ENCODE measurements at places on chromosomes 3 and 15. TPM values are rescaled to one million over a fixed set of nuclear protein-coding genes. Genes with fewer than 3 reads are reported as not detected.
A peak's percentile ranks its signal among the peaks of the same experiment; 100 is the strongest.

Gene FANCD2OS
- not detected for total RNA-seq

Gene FBXW12
- total RNA-seq, result not detected

GRCh38 chr3:115004201-115005140 lies 142.6 kb downstream of the ZBTB20 start:
- no peaks in the 10 kb centered on the region for H3K4me1 ChIP-seq
- no peak overlapping the region for H3K4me3 ChIP-seq
- no peak for DNase-seq
- no peaks in the 10 kb centered on the region for H3K27me3 ChIP-seq
- H3K27ac ChIP-seq, result no peak overlapping the region
- peaks cover 8% of the 10 kb centered on the region for H3K36me3 ChIP-seq

DNA sequence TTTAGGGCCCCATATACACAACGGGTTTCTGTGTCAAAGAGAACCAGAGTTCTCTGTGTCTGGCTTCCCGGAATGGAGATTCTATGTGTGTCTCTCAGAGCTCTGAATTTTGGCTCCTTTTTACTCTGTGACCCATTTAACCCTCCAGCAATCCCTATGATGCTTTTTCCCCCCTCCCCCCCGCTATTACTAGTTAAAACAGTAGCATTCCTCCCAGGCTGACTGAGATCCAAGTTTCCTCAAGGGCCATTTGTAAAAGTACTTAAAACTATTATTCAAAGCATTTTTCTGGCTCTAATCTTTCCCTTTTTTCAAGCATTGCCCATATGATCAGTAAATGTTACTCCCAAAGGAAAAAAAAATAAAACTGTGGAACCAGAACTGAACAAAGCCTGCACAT lies 6.6 kb upstream of the STAC start:
- H3K27me3 ChIP-seq, result no peaks in the 10 kb centered on the region
- DNase-seq, result no peak
- H3K4me1 ChIP-seq, result no peaks in the 10 kb centered on the region
- no peak overlapping the region for H3K4me3 ChIP-seq
- no peak overlapping the region for H3K27ac ChIP-seq

DNA sequence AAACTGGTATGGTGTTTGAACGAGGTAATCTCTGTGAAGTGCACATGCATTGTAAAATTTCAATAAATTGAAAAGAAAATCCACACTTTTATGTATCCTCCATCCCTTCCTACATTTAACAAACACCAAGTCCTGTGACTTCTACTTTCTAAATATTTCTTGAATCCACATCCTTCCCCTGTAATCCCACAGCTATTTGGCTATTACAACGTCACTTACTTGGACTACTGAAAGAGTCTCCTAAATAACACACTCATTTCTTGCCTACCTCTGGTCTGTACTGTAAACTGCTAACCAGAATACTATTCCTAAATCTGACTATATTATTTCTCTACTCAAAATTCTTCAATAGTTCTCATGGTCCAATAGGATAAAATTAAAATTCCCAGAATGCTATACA lies 176.1 kb downstream of the NEK10 start:
- DNase-seq, result no peak
- no peak overlapping the region for H3K27ac ChIP-seq
- H3K36me3 ChIP-seq, result no peaks in the 10 kb centered on the region
- H3K27me3 ChIP-seq, result no peaks in the 10 kb centered on the region
- no peak overlapping the region for H3K4me3 ChIP-seq

DNA sequence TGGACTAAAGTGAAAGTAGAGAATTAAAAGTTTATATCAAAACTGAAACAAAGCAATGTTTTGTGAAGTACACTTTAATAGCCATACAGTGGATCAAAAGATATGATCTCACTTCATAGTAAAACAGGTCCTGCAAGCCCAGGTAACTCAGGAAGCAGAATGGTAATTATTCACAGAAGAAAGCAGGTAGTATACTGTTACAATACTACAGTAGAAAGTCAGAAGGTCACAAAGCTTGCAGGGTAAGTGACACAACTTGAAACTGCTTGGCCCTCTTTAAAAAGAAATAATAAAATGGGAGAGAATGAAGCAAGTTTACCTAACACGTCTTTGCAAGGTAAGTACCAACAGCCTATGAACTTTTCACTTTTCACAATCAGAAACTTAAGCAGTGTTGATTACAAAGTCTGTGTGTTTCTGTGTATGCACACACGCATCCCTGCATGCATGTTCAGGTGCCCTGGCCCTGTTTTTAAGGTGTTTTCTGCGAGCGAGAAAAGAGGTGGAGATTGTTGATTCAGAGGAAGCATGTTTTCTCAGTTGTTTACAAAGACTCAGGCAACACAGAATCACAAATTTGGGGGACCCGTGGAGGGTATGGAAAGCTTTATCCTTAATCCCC lies at the start of gene NAALADL2:
Gene NAALADL2, plus strand, starts transcription at position 221 of the 622 bp plus-strand sequence.
- peak within 1 kb of the TSS; percentile 22 for H3K4me3 ChIP-seq
- no peaks in the 10 kb centered on the region for H3K27me3 ChIP-seq
- H3K27ac ChIP-seq, result peak within 1 kb of the TSS; percentile 65
- DNase-seq, result no peak
- peaks cover 14% of the 10 kb centered on the region for H3K4me1 ChIP-seq

GRCh38 chr15:75029378-75030022 lies 6.1 kb downstream of the PPCDC start:
- H3K27me3 ChIP-seq, result no peaks in the 10 kb centered on the region
- peak overlapping the region; percentile 5 for H3K27ac ChIP-seq
- peak; percentile 96 for DNase-seq
- H3K4me1 ChIP-seq, result peaks cover 48% of the 10 kb centered on the region
- H3K4me3 ChIP-seq, result peak overlapping the region; percentile 23
- no peaks in the 10 kb centered on the region for H3K36me3 ChIP-seq

GRCh38 chr3:168604767-168605166 lies 509.0 kb upstream of the GOLIM4 start:
- no peak overlapping the region for H3K27ac ChIP-seq
- H3K4me3 ChIP-seq, result no peak overlapping the region
- DNase-seq, result no peak
- H3K27me3 ChIP-seq, result no peaks in the 10 kb centered on the region

DNA sequence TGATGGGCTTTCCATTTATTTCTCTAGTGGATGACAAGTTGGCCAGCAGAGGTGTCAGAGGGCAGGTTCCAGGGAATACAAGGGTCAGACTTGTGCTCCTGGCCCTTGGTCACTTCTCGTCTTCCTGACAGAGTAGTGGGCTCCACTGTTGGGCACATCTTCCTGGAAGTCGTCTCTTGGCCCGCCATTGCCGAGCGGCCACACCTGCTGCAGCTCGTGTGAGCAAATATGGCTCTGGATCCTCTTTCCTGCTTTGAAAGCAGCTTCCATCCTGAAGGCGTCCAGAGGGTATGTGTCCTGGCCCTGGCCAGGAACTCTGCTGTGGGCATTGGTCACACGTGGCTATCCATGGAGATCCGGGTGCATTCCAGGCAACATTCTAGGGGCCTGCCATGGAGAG lies 100.2 kb downstream of the SNRPN start:
- H3K27ac ChIP-seq, result no peak overlapping the region
- peaks cover 100% of the 10 kb centered on the region for H3K36me3 ChIP-seq
- H3K4me1 ChIP-seq, result no peaks in the 10 kb centered on the region
- no peak overlapping the region for H3K4me3 ChIP-seq
- no peak for DNase-seq
- H3K27me3 ChIP-seq, result no peaks in the 10 kb centered on the region

- H3K27me3 ChIP-seq, result peaks cover 100% of the 10 kb centered on the region
- no peaks in the 10 kb centered on the region for H3K36me3 ChIP-seq
- peak overlapping the region; percentile 31 for H3K4me3 ChIP-seq
- H3K4me1 ChIP-seq, result peaks cover 46% of the 10 kb centered on the region
- H3K27ac ChIP-seq, result no peak overlapping the region
These were observed 3.6 kb downstream of the SOX14 start for GRCh38 chr3:137767538-137768360.

DNA sequence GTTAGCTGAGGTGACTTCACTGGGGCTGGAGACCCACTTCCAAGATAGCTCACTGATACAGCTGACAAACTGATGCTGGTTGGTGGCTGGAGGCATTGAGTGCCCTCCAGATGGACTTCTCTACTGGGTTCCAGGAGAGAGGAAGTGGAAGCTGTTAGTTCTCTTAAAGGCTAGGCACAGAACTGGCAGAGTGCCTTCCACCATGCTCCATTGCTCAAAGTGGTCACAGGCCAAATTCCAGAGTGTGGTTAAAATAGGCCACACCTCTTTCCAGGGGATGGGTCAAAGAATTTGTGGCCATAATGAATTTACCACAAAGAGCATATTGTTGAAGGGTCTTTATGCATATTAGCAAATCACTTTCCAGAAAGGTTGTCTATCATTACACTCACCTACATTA lies 74.2 kb downstream of the NMD3 start:
- no peaks in the 10 kb centered on the region for H3K36me3 ChIP-seq
- H3K4me1 ChIP-seq, result no peaks in the 10 kb centered on the region
- no peaks in the 10 kb centered on the region for H3K27me3 ChIP-seq
- DNase-seq, result no peak
- H3K27ac ChIP-seq, result no peak overlapping the region
- H3K4me3 ChIP-seq, result no peak overlapping the region

DNA sequence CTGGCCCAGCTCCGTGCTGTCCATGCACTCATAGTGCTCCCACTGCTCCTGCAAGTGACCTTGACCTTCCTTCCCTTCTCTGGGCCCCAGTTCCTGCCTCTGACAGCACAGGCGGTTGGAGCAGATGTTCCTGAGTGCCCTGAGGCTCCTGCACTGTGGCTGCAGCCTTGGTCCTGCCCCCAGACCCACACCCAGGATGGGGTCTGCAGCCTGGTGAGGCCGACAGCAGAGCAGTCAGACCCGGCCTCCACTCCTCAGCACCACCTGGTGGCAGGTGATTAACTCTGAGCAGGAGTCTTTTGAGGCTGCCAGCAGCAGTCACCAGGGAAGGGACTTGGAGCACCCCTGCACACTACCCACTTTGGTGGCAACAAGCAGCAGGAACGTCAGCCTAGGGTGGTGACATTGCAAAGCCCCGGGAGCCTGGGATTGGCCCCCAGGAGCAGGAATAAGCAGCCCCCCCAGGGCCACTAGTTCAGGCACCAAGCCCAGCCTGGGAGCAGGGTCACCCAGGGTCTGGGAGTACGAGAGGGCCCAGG lies 64.6 kb downstream of the CYP11A1 start:
- H3K27ac ChIP-seq, result no peak overlapping the region
- H3K4me3 ChIP-seq, result no peak overlapping the region
- peak; percentile 46 for DNase-seq
- H3K4me1 ChIP-seq, result no peaks in the 10 kb centered on the region
- peaks cover 89% of the 10 kb centered on the region for H3K27me3 ChIP-seq
- no peaks in the 10 kb centered on the region for H3K36me3 ChIP-seq

DNA sequence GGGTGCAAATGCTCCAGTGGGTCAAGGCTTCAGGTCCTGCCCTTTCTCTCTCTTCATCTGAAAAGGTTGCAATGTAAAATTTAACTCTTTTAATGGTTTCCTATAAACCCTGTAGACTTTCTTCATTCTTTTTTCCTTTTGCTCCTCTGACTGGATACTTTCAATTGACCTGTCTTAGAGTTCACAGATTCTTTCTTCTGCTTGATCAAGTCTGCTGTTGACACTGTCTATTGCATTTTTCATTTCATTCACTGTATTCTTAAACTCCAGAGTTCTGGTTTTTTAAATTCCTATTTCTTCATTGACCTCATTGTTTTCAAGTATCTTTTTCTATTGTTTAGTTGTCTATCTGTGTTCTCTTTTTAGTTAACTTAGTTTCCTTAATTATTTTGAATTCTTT lies 82.1 kb downstream of the FAM227B start:
- no peaks in the 10 kb centered on the region for H3K4me1 ChIP-seq
- H3K4me3 ChIP-seq, result no peak overlapping the region
- no peaks in the 10 kb centered on the region for H3K27me3 ChIP-seq
- no peak overlapping the region for H3K27ac ChIP-seq

DNA sequence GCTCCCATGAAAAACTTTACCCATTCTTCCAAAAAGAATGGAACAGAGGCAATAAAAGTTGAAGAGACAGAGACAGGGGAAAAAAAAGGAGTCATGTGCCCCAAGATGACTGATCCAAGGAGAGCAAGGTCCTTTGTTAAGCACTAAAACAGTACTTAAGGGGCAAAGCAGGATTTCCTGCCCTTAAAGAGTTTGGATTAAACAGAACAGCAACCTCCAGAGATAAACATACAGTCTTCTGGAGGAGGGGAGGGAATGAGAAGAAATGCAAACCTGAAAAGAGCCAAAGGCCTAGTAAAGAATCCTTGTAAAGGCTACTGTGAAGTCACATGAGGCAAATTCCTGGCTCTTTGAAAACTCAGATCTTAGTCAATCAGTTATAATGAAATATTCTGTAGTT lies 38.2 kb downstream of the SHQ1 start:
- no peaks in the 10 kb centered on the region for H3K36me3 ChIP-seq
- H3K27ac ChIP-seq, result no peak overlapping the region
- no peaks in the 10 kb centered on the region for H3K27me3 ChIP-seq
- no peak for DNase-seq

DNA sequence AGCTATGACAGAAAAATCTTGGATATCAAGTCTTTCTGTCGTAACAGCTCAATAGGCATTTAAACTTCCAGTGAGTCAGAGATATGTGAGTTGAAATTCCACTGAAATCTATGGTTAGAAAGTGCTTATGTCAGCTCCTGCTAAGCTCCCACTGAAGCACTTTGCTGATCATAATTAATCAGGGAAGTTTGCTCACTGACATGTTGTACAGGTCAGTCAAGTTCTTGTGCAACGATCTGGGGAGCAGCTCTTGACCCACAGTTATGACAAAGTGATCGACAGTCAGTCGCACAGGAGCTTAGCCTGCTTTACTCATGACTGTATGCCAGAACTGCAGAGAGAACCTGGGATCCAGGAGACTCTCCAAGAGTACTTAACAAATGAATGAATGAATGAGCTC lies 453.5 kb downstream of the SOX2 start:
- H3K27me3 ChIP-seq, result no peaks in the 10 kb centered on the region
- DNase-seq, result peak; percentile 86
- H3K36me3 ChIP-seq, result no peaks in the 10 kb centered on the region
- H3K4me3 ChIP-seq, result no peak overlapping the region
- H3K4me1 ChIP-seq, result no peaks in the 10 kb centered on the region
